Left cardiac atrium (tissue), 4 donors: ENCODE measurements at places on chromosomes 13 and 19. TPM values are rescaled to one million over a fixed set of nuclear protein-coding genes. Genes with fewer than 3 reads are reported as not detected.

ZNF667 gene
- 4.0 TPM for total RNA-seq

CEACAM6 gene
- total RNA-seq = 0.08 TPM

SLC25A41 gene
- 0.18 TPM for total RNA-seq

RXFP2 gene
- not detected for total RNA-seq

GPR4 gene
- 5.2 TPM for total RNA-seq

ZNF8 gene
- 4.4 TPM for total RNA-seq

ZNF443 gene
- total RNA-seq = 2.8 TPM

CTU1 gene
- total RNA-seq = 6.0 TPM

C2CD4C gene
- total RNA-seq = 0.76 TPM

IGFL2 gene
- total RNA-seq = not detected

SLC17A7 gene
- 1.7 TPM for total RNA-seq

ZNF776 gene
- 10.8 TPM for total RNA-seq

APOE gene
- 43.5 TPM for total RNA-seq

OR7D4 gene
- not detected for total RNA-seq

CGB1 gene
- total RNA-seq = not detected

NALCN gene
- 11.8 TPM for total RNA-seq

TLE6 gene
- 1.9 TPM for total RNA-seq

SRRM5 gene
- total RNA-seq = 0.18 TPM

RYR1 gene
- total RNA-seq = 1.3 TPM

PSG11 gene
- not detected for total RNA-seq

FCHO1 gene
- total RNA-seq = 1.8 TPM

SPRY2 gene
- 41.4 TPM for total RNA-seq
